PC-3 (cell line): ENCODE measurements at places on chromosomes 3 and 15.

DNA sequence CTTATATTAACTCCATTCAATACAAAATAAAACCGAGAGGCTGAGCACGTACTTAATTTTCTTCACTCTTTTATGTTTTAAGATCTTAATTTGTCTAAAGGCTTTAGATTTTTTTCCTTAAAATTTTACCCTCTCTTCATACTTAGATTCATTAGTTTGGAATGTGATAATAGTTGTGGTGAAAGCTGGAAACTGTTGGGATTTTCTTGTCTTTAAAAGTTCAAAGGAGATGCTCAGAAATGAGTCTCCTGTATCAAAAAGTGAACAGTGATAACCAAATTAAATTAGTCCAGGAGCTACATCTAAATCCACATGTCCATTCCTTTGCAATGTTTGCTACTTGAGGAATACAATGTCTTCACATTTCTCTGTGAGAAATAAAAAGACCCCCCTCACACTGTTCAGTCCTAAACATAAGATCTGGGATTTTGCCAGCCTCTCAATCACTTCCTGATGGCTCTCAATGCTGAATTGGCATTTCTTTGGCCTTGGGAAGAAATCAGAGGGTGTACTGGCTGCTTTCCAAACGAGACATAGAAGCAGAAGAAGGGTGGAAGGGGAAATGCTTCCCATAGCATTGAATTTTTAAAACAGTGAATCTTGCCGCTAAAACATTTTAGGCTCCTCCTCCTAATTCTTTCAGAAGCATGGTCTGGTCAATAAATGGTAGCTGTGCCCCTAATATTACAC lies 245.0 kb downstream of the SHOX2 start:
- DNase-seq = no peak

- no peak for DNase-seq
Observed at GRCh38 chr15:31497838-31498237, 171.2 kb downstream of the KLF13 start.

DNA sequence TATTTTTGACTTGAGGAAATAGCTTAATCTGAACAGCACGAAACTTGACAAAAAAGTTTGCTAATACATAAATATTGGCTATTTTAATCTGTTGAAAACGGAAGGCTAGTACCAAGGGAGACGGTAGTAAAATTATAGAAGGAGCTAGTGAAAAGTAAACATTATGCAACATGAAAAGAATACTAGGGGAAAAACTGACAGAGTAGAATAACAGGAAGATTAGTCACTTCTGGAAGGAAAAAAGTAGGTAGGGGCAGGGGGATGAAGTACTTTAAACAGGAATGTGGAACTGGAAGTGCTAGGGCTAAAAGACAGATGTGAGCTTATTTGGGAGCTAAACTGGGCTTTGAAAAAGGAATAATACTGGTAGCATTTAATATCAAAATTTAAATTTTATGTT lies 60.1 kb downstream of the MBNL1 start:
- peak; percentile 94 for DNase-seq

GRCh38 chr15:85609492-85609891 lies 185.2 kb downstream of the KLHL25 start:
- DNase-seq = no peak

GRCh38 chr3:177460047-177460446 lies 262.8 kb upstream of the TBL1XR1 start:
- DNase-seq = no peak

DNA sequence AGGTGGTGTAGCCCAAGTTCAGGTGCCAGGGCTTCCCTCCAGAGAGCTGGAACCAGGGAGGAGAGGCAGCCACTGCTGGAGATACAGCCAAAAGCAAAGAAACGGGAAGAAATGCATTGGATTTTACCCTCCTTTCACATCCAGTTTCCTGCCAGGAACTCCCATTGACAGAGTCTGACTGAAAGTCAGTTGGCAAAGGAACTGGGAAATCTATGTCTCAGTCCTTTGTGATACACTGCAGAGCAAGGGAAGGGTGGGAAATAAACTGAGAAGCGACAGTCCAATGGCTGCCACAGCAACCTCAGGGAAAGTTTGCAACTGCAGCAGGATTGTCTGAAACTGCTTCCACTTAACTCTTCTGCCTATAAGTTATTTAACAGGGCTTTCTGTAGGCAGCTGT lies 142.6 kb downstream of the SATB1 start:
- no peak for DNase-seq

DNA sequence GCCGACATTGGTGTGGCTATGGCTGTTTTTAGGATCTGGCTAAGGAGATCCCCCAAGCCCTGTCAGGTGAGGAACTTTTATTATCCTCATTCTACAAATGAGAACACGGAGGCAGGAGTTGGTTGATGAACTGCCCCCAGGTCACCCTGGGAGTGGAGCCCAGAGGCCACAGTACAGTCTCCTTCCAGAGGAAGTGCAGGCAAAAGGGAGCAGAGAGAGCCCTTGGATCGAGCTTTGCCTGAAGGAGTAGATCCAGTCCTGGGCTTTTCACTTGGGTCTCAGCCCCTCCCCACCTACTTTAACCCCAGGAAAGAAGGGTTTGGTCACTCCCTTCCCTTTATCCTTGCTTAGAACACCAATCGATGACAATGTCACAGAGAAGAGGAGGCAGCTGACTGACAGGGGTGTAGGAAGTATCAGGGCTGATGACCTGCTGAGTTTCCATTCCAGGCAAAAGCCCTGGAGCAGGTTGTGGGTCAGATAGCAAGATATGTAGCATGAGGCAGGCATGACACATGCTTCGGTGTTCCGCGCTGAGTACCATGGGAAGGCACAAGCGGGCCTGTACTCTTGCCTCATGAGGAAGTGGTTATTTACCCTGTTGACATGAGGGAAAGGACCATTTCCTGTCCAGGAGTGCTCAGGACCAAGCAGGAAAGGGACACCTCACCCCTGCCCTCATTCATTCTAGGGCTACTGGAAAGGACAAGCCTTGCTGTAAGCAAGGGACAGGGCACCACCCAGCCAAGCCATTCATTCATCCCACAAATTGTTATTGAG lies 5.8 kb upstream of the PLA2G4D start:
- peak; percentile 86 for DNase-seq

DNA sequence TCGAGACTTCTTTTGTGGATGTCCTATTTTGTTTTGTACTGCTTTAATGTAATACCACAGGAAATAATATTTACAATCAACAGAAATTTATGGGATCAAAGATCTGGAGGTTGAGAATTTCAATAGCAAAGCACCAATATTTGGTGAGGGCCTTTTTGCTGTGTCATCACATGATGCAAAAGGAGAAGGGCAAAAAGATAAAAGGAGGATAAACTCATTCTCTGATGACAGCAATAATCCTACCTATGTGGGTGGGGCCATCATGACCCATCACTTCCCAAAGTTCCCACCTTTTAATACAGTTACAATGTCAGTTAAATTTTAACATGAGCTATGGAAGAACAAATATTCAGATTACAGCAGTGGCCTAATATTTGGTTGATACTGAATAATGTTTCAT lies 832.9 kb downstream of the OTOL1 start:
- no peak for DNase-seq

GRCh38 chr3:37053337-37053736 lies 60.0 kb downstream of the MLH1 start:
- DNase-seq = no peak

DNA sequence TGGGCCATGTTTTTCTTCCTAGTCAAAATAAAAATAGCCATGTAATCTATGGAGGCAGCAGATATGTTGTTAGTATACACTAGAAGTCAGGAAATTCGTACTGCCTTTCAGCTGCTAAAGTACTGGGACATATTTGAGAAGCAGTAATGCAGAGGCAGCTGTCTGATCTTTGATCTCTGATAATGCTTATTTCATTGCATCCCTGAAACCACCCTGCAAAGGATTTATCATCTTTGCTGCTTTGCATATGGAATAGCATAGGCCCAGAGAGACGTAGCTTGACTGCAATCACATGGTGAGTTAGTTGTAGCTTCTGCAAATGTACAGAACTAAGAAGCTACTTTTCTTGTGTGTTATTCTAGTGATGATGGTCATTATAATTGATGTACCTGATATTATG lies 52.4 kb downstream of the RBM6 start:
- DNase-seq = no peak

DNA sequence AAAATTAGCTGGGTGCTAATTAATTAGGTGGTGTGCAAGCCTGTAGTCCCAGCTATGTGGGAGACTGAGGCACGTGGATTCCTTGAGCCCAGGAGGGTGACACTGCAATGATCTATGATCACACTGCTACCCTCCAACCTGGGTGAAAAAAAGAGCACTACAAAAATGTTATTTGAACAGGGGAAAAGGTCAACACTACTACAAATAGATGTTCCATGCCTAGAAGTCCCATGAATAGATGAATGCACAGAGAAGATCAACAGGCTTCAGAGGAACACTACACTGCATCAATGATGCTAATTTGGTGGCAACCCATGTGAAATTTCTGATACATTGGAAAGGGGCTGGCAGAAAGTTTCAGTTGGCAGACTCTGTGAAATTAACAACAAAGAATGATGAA lies 105.4 kb upstream of the FHIT start:
- no peak for DNase-seq

DNA sequence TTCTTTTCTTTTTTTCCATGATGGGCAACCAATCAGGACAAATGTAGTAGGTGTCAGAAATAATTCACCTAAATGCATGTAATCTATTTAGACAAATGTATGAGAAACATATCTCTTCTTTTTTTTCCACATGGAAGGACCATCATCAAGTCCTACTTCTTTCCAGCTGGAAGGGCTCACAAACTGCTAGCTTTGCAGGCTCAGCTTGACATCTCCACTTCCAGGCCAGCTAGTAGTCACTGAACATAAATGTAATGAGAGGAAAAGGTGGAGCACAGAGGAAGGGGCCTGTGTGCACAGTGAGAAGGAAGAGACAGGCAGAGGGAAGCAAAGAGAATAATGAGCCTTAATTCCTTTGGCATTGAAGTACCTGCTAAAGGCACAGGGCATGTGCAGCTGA lies 504.9 kb downstream of the MCTP2 start:
- no peak for DNase-seq

DNA sequence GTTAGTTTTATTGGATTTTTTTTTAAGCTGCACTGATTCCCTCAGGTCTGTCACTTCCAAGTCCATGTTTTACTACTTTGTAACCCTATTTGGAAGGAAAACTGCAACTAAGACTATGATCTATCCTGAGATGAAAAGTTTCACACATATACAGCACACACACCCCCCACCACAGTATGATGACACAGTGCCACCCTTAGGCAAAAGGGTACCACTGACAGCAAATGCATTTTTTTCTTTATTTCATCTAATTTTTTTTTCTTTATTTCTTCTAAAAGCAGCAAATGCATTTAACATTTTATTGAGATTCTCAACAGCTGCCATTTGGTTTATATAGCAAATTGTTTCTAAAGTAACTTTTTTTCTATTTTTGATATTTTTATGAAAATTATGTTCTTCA lies 21.2 kb downstream of the NGRN start:
- peak; percentile 58 for DNase-seq

- DNase-seq = no peak
Observed at GRCh38 chr15:80049046-80049445, 10.4 kb upstream of the ZFAND6 start.

GRCh38 chr15:46654993-46655392 lies 1020.2 kb downstream of the SQOR start:
- DNase-seq = no peak

DNA sequence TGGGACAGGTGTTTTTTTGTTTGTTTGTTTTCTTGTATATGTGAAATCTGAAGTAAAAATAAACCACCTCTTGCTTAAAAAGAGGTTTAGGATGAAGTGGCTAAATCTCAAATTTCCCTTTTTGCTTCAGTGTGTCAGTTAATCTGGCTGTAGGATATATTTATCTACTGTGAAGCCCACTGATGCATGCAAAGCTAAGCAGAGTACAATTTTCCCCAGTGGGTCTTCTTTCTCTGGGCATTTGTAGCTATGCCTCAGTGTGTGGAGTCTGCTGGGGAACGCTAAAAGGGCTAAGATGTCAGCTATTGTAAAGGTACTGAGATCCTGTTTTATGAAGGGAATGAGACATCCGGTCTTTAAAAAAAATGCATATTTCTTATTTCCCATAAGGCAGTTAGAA lies 190.6 kb downstream of the TCF12 start:
- DNase-seq = no peak

DNA sequence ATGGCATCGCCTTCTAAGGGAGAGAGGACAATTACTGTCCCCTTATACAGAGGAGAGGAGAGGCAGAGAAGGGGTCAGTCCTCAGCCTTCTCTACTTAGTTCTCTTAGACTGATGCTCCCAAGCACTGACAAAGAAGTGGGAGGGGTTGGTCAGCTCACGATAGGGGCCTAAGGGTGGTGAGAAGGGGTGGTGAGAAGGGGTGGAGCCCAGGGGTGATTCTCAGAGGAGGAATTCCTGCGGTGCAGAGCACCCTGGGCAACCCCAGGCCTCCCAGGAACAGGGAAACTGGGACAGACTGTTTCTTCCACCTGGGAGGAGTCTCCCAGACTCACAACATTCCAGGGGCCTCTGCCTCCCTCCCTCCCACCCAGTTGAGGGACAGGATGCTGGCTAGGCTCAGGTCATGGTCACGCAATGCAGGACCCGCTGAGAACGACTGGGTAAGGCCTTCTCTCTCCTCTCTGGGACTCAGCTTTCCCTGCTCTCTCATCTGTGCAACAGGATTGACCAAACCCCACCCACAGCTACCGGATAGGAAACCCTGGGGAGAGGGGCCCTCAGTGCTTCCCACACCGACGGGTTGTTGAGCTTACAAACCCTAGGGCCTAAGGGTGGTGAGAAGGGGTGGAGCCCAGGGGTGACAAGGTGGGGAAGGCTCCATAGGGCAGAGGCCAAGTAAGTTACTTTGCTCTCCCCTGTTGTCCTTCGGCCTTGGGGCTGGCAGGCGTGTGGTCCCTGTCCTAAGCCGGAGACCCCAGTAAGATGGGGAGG lies 1.5 kb downstream of the TPRA1 start:
- DNase-seq = peak; percentile 48

- peak; percentile 62 for DNase-seq
Observed at GRCh38 chr3:100097919-100098783, 16.1 kb downstream of the FILIP1L start.

- DNase-seq = no peak
Observed at GRCh38 chr15:35548435-35548834, 2.5 kb upstream of the DPH6 start.

GRCh38 chr3:151770956-151771355 lies 37.2 kb downstream of the AADACL2 start:
- DNase-seq = peak; percentile 21

GRCh38 chr3:65436580-65436979 lies 602.1 kb downstream of the MAGI1 start:
- DNase-seq = peak; percentile 11

DNA sequence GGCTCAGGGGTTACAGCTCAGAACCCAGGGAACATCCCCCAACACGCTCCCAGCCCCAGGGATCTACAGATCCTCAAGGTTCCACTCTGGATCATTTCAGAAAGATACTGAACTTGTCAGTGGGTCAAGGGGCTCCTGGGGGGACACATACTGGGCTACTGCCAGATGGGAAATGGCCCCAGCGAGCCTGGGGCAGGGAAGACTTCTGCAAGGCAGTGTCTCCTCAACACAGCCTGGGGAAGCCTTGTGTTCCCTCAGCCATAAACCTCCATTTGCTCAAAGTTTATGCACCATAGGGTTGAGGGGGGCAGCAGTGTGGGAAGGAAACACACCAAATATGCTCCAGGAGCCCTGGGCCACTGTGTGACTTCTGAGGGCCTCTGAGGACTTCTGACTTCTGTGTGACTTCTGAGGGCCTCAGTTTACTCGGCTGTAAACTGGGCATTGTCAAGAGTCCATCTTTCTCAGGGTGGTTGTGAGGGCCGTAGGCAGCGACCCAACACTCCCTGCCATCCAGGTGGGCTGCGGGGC lies 58.4 kb downstream of the IQSEC1 start:
- no peak for DNase-seq
